ENCODE measurements at places on chromosomes 5 and 9.

GRCh38 chr9:20384642-20385041 is 237.7 kb downstream of the MLLT3 start:
- DNase-seq = no peak

DNA sequence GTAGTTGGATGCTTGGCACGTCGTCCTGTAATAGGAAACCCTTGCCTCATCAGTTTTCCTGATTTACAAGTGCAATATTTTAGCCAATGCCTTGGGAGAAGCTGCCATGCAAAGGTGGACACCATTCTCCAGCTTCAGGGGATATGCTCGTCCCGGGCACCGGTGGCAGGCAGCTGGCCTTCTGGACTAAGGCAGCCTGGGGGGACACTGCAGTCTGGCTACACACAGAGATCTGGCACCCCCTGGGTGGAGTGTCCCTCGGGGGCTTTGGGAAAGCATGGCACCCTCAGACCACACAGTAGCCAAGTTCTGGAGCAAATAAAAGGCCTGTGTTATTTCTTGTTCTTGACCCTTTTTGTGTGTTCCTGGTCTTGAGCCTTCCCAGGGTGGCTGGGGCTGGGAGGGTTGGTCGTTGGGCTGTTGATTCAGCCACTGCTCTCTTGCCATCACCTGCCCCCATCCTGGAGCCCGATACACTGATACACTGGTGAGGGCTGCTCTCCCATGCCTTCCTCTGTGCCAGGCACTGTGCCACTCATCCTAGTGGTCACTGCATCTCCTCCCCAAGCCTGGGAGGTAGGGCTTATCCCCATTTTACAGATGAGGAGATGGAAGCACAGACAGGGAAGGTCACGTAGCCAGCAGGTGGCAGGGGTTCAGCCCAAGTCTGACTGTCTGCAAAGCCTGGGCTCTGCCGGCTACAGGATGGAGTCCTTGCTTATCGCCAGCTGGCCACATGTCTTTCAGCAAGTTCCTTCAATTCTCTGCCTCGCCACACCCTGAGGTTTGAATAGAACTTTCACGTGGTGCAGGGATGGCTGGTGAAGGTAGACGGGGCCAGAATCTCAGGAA is 134.1 kb downstream of the RGS3 start:
- DNase-seq = no peak

DNA sequence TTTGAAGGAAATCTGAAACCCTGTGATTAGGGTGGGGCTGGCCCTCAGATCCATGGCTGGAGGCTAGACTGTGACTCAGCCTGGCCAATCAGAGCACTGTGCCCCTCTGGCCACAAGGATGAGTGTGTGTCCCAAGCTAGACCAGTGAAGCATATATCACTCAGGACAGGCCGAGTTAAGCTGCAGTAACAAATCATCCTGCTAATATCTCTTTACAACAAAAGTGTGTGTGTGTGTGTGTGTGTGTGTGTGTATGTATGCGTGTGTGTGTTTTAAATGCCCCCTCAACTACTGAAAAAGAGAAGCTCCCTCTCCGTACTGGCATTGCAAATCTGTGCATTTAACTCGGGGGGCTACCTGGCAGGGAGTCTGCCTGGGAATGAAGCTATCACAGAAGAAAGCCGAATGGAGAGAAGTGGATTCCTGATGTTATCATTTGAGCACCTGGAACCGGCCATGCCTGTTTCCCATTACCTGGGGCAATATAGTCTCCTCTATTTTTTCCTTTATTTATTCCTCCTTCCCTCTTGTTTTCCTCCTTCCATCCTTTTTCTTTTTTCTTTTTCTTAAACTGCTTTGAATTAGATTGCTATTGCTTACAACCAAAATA is 25.6 kb downstream of the STC2 start:
- no peak for DNase-seq

DNA sequence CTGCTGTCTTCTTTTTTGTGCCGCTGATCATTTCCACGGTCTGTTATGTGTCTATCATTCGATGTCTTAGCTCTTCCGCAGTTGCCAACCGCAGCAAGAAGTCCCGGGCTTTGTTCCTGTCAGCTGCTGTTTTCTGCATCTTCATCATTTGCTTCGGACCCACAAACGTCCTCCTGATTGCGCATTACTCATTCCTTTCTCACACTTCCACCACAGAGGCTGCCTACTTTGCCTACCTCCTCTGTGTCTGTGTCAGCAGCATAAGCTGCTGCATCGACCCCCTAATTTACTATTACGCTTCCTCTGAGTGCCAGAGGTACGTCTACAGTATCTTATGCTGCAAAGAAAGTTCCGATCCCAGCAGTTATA is 17.1 kb downstream of the F2R start:
- no peak for DNase-seq
